ENCODE measurements at places on chromosomes 6 and 20.

DNA sequence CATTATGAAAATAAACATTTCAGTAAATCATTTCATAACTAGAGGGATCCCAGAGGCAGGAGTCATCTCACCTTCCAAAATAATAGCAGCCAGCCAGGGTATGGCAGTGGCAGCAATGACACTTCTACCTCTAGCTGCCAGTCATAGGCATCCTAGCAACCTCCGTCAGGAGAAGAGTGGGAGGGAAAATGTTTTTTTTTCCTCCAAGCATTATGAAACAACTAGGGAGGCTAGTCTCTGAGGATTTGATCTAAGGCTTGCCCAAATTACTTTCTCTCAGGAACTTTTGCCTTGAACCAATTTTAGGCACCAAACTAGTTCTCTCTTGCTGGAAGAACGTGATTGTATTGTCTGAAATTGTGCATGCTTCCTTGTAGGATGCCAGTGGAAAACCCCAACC is 208.7 kb upstream of the PREP start:
- no peak for DNase-seq

GRCh38 chr6:143058987-143059386 is 1.7 kb upstream of the AIG1 start:
- no peak for DNase-seq

- DNase-seq = no peak
These were observed 306.5 kb downstream of the HDGFL1 start for GRCh38 chr6:22875845-22876244.

- no peak for DNase-seq
These were observed 113.1 kb downstream of the C6orf58 start for GRCh38 chr6:127690092-127690491.

DNA sequence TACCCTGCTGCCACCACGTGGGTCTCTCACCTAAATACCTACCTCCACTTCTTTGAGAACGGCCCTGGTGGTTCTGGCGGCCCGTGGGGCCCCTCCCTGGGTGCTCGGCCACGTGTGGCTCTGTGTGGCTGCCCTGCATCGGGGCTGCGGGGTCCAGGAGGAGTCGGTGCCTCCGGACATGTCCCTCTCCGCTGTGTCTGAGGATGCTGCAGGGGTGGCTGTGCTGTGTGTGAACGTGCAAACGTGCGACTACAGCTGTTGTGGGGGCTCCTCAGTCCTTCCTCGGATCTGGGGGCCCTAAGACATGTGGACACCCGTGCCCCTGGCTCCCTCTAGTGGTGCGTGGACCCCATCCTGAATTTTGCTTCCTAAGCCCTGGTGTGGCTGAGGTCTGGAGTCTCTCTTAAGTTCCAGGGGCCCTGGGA is 691.8 kb downstream of the QKI start:
- no peak for DNase-seq

DNA sequence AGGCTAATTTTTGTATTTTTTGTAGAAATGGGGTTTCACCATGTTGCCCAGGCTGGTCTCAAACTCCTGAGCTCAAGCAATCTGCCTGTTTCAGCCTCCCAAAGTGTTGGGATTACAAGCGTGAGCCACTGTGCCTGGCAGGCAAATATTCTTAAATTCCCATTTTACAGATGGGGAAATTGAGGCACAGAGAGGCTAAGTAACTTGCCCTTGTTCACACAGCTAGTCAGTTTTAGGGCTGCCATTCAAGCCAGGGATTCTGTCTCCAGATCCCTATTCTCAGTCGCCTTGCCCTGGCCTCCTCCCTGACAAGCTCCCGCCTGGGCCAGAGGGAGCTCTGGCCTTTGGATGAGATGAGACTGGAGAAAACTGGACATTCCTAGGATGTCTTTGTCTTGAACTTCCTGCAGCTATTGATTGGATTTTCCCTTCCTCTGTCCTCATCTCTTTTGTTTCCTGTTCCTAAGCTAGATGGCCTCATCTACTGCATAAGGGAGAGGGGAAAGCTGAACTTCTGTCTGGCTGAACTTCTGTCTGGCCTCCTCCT is 90.5 kb downstream of the NDUFAF5 start:
- DNase-seq = no peak

DNA sequence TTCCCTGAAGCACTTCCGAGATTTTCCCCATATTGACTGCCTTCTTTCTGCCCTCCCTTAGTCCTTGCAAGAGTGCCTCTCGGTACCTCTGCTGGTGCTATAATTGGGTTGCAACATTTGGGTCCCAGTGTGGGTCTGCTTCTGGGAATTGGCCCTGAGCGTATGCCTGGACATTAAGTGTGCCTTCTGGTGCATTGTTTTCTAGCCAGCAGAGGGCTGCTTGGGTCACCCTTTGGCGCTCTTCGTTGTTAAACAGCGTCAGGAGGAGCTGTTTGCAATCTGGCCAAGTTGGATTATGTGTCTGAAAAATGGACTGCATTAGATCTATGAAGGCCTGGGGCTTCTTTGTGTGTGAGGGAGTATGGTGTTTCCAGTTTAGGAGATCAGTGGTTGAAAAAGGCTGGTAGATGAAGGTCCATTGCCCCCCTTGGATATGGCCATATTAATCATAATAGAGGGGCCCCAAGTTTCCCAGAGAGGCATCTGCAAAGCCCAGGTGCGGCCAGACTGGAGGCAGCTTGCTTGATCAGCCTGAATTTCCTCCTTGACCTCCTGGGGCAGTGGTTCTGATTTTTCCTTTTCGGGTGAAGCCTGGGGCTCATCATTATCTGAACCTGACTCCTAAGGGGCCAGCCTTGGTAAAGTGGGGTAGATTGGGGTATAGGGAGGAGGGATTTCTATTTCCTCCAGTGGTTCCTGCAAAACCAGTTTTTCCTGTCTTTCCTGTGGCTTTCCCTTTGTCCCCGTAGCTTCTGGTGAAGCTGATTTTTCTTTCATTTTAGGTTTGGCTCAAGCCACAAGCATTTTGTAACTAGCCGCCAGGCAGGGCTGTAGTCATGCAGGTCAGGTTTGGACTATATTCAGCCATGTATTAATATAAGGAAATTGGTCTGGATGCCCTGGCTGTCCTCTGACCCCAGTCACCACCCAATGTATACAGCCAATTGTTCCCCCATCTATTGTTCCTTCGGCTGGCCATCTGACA is 85.4 kb upstream of the GPR6 start:
- no peak for DNase-seq

DNA sequence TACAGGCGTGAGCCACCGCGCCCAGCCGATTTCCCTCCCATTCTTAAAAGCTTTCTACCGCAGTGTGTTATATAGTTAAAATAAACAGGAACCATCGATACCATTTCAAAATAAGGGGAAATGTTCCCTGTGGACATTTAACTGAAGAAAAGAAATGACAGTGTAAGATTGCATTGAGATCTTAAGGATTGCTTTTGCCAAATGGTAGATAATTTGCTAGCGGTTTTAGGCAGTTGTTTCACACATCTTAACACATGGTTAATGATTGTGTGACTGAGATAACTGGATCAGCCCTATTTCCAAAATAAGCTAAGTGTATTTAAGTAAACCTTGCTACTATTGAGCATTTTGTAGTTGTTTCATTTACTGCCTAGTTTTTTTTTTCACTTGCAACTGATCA is 15.6 kb downstream of the STX16 start:
- no peak for DNase-seq

DNA sequence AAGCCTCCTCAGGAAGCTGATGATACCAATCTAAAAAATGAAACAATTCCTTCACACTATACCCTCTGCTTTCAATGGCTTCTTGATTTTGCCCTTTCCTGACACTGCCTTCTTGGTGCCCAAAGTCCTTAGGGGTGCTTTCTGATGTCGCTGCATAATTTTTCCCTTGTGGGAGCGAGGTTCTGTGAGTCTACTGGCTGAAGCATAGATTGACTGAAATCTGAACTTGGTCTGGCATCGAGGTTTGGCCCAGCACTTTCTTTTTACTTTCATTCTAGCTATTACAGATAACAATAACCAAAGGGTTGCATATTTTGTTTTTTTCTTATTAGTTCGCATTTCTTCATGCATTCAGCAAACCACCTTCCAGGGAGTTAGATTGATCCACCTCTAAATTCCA is 65.8 kb downstream of the E2F3 start:
- DNase-seq = no peak

- no peak for DNase-seq
These were observed 37.7 kb downstream of the F13A1 start for GRCh38 chr6:6282716-6283115.

- no peak for DNase-seq
These were observed 108.6 kb upstream of the EYA4 start for GRCh38 chr6:133132466-133132971.

- DNase-seq = no peak
These were observed 1.2 kb downstream of the ENTPD6 start for GRCh38 chr20:25196786-25197120.

DNA sequence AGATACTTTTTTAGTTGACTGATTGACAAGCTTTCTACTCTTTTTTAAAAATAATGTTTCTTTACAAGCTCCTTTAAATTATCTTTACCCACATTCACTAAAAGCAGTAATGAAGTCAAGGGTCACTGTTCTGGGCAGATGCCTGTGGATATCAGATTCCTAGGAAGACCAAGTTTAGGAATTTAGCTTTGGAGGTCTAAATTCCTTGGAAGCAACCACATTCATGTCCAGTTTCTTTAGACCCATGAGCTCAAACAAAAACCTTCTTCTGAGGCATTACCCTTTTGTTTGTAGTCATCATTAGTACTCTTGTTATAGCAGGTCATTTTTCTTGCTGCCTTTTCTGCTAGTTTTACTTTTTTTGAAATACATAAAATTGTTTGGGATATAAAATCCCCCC is 462.9 kb upstream of the JAG1 start:
- no peak for DNase-seq

GRCh38 chr20:9978397-9979004 is 56.3 kb upstream of the ANKEF1 start:
- DNase-seq = no peak

- no peak for DNase-seq
These were observed 143.2 kb upstream of the TENT5A start for GRCh38 chr6:81895511-81896185.

All from activated gamma-delta T cell (primary cell).